M059J (cell line): ENCODE measurements at places on chromosomes 1 and 21. TPM values are rescaled to one million over a fixed set of nuclear protein-coding genes. Genes with fewer than 3 reads are reported as not detected.

CSMD2 gene
- 11.8 and 23.0 TPM in 2 replicates for total RNA-seq

S100A7A gene
- total RNA-seq = not detected in 2 replicates

EPHB2 gene
- 23.0 and 26.7 TPM in 2 replicates for total RNA-seq

RNF207 gene
- 0.91 and 3.9 TPM in 2 replicates for total RNA-seq

TAS1R1 gene
- total RNA-seq = 0.27 TPM in 1 of 2 replicates, not detected in the other

S100A3 gene
- 5.2 and 5.8 TPM in 2 replicates for total RNA-seq

OR2T35 gene
- not detected in 2 replicates for total RNA-seq

NID1 gene
- total RNA-seq = 33.1 and 60.4 TPM in 2 replicates

ESRRG gene
- 0.07 TPM in 1 of 2 replicates, not detected in the other for total RNA-seq

TMEM200B gene
- total RNA-seq = 3.5 and 4.6 TPM in 2 replicates

ACAP3 gene
- total RNA-seq = 13.9 and 15.3 TPM in 2 replicates

ANKRD45 gene
- total RNA-seq = 1.2 and 3.2 TPM in 2 replicates

ANXA9 gene
- 0.25 TPM in 1 of 2 replicates, not detected in the other for total RNA-seq

NUDT17 gene
- 3.1 and 3.2 TPM in 2 replicates for total RNA-seq

NECTIN4 gene
- total RNA-seq = not detected in 2 replicates

LAMC2 gene
- total RNA-seq = 3.3 and 3.4 TPM in 2 replicates

FMO1 gene
- total RNA-seq = not detected in 2 replicates

AGBL4 gene
- not detected in 2 replicates for total RNA-seq

CNR2 gene
- not detected in 2 replicates for total RNA-seq

XCL2 gene
- 0.39 TPM in 1 of 2 replicates, not detected in the other for total RNA-seq

SLC16A4 gene
- 30.0 and 47.6 TPM in 2 replicates for total RNA-seq

MRPL9 gene
- total RNA-seq = 103 and 173 TPM in 2 replicates

EBNA1BP2 gene
- 150 and 165 TPM in 2 replicates for total RNA-seq

PADI2 gene
- 0.12 and 1.3 TPM in 2 replicates for total RNA-seq

CTTNBP2NL gene
- 13.5 and 17.2 TPM in 2 replicates for total RNA-seq

CD1B gene
- total RNA-seq = not detected in 2 replicates

KRTAP13-2 gene
- not detected in 2 replicates for total RNA-seq

HLX gene
- total RNA-seq = 7.2 and 14.4 TPM in 2 replicates

NEXN gene
- 6.0 and 10.4 TPM in 2 replicates for total RNA-seq

GJB4 gene
- not detected in 2 replicates for total RNA-seq

SH2D1B gene
- total RNA-seq = 0.05 and 0.71 TPM in 2 replicates

ZNF691 gene
- total RNA-seq = 12.3 and 13.3 TPM in 2 replicates

IVL gene
- not detected in 2 replicates for total RNA-seq

DIRAS3 gene
- total RNA-seq = 1.6 and 2.0 TPM in 2 replicates

SDHB gene
- total RNA-seq = 298 and 307 TPM in 2 replicates

TMED5 gene
- 95.3 and 113 TPM in 2 replicates for total RNA-seq

KRTCAP2 gene
- total RNA-seq = 209 and 323 TPM in 2 replicates

ADGRL4 gene
- total RNA-seq = not detected in 2 replicates

NTMT2 gene
- total RNA-seq = not detected in 2 replicates

AKR7A3 gene
- 0.37 TPM in 1 of 2 replicates, not detected in the other for total RNA-seq

ITGB2 gene
- total RNA-seq = 0.10 TPM in 1 of 2 replicates, not detected in the other
